ENCODE measurements at places on chromosomes 1 and 21.

DNA sequence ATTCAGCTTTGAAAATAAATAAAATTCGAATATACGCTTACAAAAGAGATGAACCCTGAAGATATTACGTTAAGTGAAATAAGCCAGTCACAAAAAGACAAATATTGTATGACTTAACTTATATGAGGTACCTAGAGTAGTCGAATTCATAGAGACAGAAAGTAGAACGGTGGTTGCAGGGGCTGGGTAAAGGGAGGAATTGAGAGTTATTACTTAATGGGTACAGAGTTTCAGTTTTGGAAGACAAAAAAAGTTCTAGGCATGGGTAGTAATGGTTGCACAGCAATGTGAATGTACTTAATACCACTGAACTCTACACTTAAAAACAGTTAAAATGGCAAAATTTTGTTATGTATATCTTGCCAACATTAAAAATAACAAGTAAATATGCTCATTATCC lies 48.6 kb upstream of the ZNHIT6 start:
- no peak for DNase-seq

GRCh38 chr1:12436817-12437599 lies 181.0 kb downstream of the DHRS3 start:
- DNase-seq = no peak

DNA sequence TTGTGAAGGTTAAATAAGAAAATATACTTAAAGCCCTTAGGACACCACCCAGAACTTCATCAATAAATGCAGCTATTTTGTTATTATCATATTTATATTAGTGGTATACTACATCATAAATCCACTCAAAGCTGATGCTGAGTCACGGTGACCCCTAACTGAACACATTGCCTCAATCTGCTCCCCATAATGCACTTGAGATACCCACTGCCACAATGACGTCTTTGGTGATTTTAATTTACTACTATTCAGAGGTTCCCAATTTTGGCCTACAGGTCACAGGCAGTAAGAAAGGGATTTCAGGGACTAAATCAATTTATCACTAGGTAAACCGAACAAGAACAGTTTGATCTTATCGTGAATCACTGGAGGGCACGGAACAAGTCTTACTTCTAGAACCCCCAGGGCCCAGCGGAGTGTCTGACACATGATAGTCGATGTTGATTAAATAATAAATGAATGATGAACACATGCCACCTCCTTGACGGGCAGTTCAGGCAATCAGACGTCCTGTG lies 493 bp upstream of the CHD1L start:
- no peak for DNase-seq

- no peak for DNase-seq
Measured at GRCh38 chr1:181081395-181081794, 7.1 kb upstream of the IER5 start.

GRCh38 chr21:36035381-36035791 lies 24.9 kb downstream of the SETD4 start:
- DNase-seq = no peak

DNA sequence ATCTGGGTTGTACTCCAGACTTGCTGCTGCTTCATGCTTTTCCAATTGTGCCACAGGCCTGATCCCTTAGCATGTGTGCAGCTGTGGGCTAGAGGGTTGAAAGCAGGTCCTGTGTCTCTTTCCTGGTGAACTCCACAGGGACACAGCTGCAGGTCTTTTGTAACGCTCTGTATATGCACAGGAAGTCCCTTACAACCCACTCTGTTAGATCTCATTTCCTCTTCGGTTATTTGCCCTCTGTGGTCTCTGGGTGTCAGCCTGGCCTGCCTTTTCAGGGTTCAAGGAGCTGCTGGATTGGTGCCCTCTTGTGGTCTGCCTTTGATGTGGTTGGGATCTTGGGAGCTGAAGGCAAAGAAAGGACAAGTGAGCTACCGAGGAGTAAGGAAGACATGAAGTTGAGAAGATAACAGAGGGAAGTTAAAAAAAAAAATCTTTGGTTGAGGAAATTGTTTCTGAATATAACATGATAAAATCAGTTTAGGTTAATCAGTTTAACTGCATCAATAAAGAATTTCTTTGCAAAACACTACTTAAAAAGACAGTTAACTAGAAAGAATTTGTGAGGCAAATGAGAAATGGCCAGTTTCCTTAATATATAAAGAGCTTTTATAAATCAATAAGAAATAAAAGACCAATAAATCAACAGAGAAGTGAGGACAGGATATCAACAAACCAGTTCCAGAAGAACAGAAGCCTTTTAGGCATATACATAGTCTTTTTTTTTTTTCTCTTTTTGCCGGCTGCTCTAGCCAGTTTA lies 44.1 kb downstream of the UCK2 start:
- DNase-seq = no peak

All from cortex of kidney (tissue), 1 donor.